Activated CD4-positive, alpha-beta T cell treated with anti-CD3 and anti-CD28 coated beads, Interleukin-2, Interleukin-6, amounts not matched to agents 100 ng/mL and 50 ng/mL, durations not matched to agents 16 hours and 8 hours (primary cell): ENCODE measurements at places on chromosomes 6 and 20.
A peak's percentile ranks its signal among the peaks of the same experiment; 100 is the strongest.

- DNase-seq = peak; percentile 81
Measured at GRCh38 chr20:49541733-49542513, 26.0 kb downstream of the PTGIS start.

DNA sequence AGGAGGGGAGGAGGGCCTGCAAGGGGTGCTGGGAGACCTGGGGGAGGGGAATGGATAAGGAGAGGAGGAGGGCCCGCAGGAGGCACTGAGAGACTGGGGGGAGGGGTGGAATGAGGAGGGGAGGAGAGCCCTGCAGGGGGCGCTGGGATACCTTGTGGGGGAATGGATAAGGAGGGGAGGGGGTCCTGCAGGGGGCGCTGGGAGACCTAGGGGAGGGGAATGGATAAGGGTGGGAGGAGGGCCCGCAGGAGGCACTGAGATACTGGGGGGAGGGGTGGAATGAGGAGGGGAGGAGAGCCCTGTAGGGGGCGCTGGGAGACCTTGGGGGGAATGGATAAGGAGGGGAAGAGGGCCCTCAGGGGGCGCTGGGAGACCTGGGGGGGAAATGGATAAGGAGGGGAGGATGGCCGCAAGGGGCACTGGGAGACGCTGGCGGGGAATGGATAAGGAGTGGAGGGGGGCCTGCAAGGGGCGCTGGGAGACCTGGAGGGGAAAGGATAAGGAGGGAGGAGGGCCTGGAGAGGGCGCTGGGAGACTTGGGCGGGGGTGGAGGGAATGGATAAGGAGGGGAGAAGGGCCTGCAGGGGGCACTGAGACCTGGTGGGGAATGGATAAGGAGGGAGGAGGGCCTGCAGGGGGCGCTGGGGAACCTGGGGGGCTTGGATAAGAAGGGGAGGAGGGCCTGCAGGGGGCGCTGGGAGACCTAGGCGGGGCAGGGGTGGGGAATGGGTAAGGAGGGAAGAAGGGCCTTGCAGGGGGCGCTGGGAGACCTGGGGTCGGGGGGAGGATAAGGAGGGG, 1.3 kb upstream of the CTCFL start:
- peak; percentile 23 for DNase-seq

GRCh38 chr20:38730167-38730988, 6.1 kb downstream of the SLC32A1 start:
- no peak for DNase-seq

- DNase-seq = no peak
Measured at GRCh38 chr6:156562019-156562418, 215.2 kb upstream of the ARID1B start.

DNA sequence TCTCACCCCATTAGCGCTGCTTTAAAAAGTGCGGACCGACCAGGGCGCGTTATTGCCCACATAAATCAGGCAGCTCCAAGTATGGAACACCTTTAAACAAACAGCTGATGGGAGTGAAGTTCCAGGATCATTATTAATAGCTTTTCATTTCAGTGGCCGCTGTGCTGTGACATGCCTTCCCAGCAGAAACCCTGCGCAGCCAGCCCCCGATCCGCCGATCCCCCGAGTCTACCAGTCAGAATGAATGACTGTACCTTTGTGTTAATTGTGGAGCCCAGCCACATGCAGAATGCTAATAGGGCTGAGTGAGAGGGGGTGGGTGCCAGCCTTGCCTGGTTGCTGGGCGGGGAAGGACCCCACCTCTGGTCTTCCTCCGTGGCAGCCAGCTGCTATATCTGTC, 21.9 kb downstream of the CDH22 start:
- DNase-seq = no peak

- no peak for DNase-seq
Measured at GRCh38 chr6:168221497-168222079, 98.0 kb downstream of the DACT2 start.

GRCh38 chr6:118736440-118736839, 85.0 kb upstream of the CEP85L start:
- no peak for DNase-seq

DNA sequence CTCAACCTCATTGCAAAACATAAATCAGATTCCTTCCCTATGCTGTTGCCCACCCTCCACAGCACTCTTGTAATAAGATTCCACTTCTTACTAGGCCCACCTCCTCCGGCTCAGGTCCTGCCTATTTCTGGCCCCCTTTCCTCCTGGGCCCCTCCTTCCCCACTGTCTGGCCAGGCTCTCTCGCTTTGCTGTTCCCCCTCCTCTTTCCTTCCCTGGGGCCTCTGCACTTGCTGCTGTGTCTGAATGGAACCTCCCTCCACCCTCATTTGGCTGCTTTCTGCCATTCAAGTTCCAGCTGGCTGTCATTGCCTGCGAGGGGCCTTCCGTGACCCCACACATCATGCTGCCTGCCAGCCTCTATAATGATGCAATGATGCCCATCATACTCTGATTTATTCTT, 38.9 kb downstream of the ARHGAP40 start:
- DNase-seq = no peak

GRCh38 chr20:1469925-1470571, 3.4 kb upstream of the NSFL1C start:
- DNase-seq = peak; percentile 44

GRCh38 chr6:156703719-156704118, 73.5 kb upstream of the ARID1B start:
- no peak for DNase-seq

GRCh38 chr20:4795394-4795793, 73.7 kb downstream of the PRND start:
- peak; percentile 82 for DNase-seq

GRCh38 chr6:6635291-6635690, 46.8 kb downstream of the LY86 start:
- DNase-seq = no peak

- DNase-seq = no peak
Measured at GRCh38 chr20:52167232-52167840, 24.2 kb downstream of the ZFP64 start.

DNA sequence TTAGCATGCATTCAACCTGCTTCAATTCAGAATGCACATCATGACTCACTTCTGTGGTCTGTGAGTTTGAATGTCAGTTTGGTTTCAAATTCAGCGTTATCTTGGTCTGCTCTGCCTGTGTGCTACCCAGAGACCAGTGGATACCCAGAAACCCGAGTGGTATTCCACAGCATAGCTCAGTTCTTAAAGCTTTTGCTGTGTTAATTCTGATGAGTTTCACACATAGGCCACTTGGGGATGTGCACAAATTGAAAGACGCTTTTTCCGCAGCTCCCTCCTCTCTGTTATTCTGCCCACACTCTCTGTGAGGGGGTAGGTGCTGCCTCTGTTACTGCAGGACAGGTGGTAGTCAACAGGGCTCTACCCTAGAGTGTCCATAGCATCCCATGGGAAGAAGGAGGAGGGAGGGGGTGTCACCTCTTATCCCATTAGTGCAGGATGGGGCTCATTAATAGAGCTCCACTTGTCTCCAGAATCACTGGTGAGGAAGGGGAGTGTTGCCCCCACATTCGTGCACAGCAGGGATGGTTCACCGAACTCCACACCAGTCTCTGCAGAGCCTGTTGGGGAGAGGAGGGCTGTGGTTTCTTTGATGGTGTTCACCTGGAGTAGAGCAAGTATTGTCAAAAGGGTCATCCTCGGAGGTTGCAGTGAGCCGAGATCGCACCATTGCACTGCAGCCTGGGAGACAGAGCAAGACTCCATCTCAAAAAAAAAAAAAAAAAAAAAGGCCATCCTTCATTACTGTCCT, 29.2 kb upstream of the SDCBP2 start:
- DNase-seq = peak; percentile 88

DNA sequence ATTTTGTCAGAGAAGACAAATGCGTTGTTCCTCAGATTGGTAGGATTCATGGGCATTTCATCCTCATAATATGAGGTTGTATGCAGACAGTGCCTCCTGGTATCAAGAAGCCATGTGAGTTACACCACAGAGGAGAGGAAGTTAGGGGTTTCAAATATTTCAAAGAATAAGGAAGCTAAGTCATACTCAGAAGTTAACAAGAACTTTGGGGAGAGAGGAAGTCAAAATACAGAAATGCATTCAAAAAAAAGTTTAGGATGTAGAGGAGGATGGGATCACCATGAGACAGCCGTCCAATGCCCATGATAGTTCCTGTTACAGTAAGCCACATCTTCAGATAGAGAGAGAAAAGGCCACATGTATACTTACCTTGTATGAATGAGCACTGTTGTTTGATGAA, 22.3 kb downstream of the HLA-DOB start:
- no peak for DNase-seq

GRCh38 chr6:159071843-159072769, 27.3 kb upstream of the TAGAP start:
- no peak for DNase-seq

- DNase-seq = no peak
Measured at GRCh38 chr20:3842348-3842930, 4.2 kb upstream of the MAVS start.

GRCh38 chr20:40635971-40636370, 53.1 kb downstream of the MAFB start:
- DNase-seq = no peak

DNA sequence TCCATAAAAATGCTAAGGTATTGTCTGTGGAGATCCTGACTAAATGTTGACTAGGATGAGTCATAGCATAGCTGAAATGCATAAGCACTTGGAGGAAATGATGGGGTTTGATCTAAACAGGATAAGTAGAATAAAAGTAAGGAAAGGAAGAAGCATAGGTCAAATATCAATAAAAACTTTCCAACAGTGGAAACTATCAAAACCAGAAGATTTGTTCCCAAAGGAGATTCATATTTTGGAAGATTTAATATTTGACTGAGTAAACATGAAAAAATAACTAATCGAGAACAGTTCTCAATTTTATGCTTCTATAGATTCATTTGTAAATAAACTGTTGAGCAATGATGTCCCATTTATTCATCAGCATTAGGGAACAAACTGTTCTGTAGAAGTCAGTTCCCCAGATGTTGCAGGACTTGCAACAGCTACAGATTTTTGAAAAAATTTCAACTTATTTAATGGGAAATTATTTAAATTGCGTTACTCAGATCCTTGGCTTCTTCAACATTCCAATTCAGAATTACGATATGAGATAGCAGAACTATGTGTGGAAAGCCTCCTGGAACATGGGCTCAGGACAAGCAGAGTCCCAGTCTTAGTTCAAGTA, 133.7 kb upstream of the TBX18 start:
- DNase-seq = no peak

- DNase-seq = no peak
Measured at GRCh38 chr20:34337544-34337943, 25.5 kb upstream of the ITCH start.

- DNase-seq = no peak
Measured at GRCh38 chr6:165913676-165914570, 250.9 kb upstream of the PDE10A start.

- no peak for DNase-seq
Measured at GRCh38 chr20:54515793-54516628, 40.6 kb downstream of the DOK5 start.

GRCh38 chr6:122683989-122684651, 73.9 kb downstream of the PKIB start:
- DNase-seq = no peak

GRCh38 chr20:4470375-4470774, 251.3 kb upstream of the PRND start:
- DNase-seq = no peak

GRCh38 chr6:3389390-3390167, 67.3 kb downstream of the SLC22A23 start:
- DNase-seq = no peak

GRCh38 chr20:2151858-2152281, 50.2 kb downstream of the STK35 start:
- no peak for DNase-seq

- DNase-seq = no peak
Measured at GRCh38 chr20:15795305-15796019, 777.8 kb downstream of the KIF16B start.

DNA sequence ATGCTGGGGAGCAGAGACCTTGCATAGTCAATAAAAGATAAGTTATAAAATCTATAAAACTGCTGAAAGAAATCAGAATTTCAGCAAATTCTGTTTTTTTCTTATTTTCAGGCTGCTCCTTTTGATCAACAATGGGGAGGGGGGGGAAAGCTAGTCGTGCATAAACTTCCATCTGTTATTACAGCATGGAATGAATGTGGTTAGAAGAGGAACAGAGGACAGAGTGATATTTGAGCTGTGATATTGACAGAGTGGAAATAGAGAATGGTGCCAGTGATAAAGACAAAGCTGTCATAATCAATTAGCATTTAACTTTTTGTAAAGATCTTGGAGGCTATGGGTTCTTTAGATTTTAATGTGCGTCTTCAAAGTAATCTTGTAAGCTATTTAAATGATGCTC, 43.4 kb upstream of the QKI start:
- DNase-seq = no peak

DNA sequence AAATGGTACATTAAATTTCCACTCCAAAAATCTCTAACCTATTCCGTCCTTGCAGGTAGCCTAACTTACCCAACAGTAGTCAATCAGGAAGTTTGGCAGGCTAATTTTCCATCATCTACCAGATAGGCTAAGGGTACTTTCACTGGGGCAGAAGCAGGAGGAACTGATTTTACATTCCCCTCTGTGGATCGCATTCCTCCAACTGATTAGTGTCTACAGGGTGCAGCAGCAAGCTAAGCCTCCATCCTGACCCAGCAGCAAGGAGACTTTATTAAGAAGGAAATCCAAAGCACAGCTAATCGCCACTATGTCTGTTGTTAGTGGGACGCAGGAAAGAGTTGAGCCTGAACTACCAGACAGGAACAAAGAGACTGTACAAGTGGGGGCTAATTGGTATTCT, 143.2 kb upstream of the RUNX2 start:
- no peak for DNase-seq

GRCh38 chr6:109242925-109243324, 139.3 kb downstream of the CD164 start:
- DNase-seq = no peak

DNA sequence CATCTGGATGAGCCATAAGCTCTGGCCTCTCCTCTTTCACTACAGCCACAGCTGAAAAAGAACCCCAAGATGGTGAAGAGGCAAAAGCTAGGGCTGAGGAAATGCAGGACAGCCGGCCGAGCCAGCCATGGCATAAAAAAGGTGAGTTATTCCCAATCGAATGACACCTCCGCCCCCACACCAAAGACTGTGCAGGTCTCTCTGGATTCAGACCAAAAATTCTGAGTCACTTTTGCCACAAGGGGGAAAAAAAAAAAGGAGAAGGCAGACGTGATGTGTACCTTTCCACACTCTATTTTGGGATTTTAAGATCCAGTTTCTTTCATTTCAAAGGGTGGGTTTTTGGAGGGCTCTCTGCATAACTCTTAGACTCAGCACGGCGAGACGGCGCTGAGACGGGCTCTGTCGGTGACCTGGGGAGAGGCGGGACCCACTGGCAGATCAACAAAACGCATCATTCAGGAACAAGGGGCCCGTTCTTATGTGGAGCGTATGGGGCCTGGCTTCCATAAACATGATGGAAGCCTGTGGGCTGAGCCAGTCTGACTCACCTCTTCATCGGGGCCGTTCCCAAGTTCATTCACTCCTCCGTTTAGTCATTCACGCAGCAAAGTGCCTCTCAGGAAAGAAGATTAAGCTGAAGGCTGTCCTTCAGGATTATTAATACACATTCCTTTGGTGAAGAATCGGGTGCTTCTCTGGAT, 54.8 kb downstream of the NFATC2 start:
- DNase-seq = no peak

DNA sequence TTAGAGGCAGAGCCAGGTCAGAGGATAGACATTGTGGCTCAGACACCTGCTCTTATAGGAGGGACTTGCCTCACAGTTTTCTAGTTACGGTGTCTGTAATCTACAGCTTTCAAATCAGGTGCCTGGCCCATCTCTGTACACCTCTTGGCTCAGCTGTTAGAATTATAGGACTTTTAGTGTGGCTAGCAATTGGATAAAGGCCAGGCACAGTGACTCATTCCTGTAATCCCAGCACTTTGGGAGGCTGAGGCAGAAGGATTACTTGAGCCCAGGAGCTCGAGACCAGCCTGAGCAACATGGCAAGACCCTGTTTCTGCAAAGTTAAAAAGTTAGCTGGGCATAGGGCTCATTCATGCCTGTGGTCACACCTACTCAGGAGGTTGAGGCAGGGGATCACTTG, 20.0 kb downstream of the BRPF3 start:
- no peak for DNase-seq
